ENCODE measurements at places on chromosomes 12 and 14. TPM values are rescaled to one million over a fixed set of nuclear protein-coding genes. Genes with fewer than 3 reads are reported as not detected.

DNA sequence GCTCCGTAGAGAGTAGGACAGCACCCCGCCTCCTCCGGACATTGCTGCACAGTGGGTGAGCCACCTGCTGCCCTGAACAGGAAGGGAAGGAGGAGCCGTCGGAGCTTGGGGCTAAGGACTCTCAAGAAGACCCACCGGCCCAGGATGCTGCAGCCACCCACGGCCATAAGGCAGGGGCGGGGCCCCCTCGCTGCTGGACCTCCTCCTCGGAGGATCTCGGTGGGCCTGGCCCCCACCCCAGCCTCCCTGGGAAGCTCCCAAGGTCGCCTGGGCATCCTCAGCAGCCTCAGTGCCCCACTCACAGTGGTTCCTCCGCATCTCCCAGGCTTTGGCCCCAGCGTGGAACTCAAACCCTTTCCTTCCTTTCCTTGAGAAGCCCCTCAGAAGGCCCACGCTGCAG lies 68.6 kb upstream of the DIO3 start:
- no peak for DNase-seq

SLC10A1 gene
- total RNA-seq = not detected

WDHD1 gene
- 8.0 TPM for total RNA-seq

DNA sequence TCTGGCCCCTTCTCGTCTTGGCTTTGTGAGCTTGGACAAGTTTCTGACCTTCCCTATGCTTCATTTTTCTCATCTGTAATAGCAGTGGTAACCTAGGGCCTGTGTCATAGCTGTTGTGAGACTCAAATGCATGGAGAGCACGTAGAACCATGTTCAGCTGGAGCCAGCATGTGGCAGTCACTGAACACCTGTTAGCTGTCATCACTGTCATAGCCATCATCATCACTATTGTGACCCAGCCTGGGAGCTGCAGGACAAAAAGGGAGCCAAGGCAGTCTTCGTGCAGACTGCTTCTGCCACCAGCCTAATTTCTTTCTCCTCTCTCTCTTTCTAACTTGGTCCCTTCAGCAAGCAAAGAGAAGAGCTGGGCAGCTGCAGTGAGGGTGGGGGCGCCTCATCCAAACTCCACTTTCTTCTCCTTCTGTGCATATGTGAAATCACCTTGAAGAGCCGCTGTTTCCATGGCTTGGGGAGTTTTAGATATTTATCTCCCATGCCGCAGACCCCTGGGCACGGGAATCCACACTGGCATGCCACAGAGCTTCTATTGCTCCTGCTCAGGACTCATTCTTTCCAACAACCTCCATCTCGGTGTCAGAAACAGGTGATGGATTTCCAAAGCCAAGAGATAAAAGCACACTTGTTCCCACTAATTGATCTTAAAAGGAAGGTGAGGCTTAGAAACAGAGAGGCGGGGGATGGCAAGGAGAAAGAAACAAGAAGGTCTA lies 87.0 kb downstream of the SRRM4 start:
- no peak for DNase-seq

C12orf50 gene
- not detected for total RNA-seq
